ENCODE measurements at places on chromosomes 6 and 20. TPM values are rescaled to one million over a fixed set of nuclear protein-coding genes. Genes with fewer than 3 reads are reported as not detected.

CTSZ gene
- polyA plus RNA-seq = 5.8 TPM

AVP gene
- polyA plus RNA-seq = not detected

GRCh38 chr6:157260735-157261410 lies 62.4 kb downstream of the TMEM242 start:
- no peak for DNase-seq

DNA sequence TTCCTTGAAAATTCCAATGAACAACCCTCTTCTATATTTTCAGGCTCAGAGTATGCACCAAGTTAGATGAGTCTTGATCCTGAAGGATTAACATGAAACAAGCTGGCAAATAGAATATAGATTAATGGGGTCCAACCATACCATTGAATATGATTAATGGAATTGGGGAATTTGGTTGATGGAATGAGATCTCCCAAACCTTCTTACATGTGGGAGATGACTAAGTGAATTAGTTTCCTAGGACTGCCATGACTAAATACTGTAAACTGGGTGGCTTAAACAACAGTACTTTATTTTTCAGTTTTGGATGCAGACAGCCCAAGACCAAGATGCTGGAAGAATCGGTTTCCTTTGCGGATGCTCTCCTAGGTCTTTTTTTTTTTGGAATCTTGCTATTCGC lies 347.0 kb downstream of the QKI start:
- DNase-seq = no peak

DNA sequence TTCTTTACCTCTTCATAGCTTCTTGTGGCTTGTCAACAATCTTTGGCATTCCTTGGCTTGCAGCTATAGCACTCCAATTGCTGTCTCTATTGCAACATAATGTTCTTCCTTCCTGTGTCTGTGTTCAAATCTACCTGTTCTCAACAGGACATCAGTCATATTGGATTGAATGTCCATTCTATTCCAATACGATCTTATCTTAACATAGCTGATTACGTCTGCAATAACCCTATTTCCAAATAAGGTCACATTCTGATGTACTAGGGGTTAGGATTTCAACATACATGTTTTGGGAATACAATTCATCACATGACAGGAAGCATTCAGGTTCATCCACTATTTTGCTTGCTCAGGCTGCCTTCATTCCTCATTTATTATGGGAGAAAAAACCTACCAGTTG lies 684.4 kb upstream of the CITED2 start:
- no peak for DNase-seq

PSORS1C2 gene
- polyA plus RNA-seq = not detected

SSTR4 gene
- not detected for polyA plus RNA-seq

DNA sequence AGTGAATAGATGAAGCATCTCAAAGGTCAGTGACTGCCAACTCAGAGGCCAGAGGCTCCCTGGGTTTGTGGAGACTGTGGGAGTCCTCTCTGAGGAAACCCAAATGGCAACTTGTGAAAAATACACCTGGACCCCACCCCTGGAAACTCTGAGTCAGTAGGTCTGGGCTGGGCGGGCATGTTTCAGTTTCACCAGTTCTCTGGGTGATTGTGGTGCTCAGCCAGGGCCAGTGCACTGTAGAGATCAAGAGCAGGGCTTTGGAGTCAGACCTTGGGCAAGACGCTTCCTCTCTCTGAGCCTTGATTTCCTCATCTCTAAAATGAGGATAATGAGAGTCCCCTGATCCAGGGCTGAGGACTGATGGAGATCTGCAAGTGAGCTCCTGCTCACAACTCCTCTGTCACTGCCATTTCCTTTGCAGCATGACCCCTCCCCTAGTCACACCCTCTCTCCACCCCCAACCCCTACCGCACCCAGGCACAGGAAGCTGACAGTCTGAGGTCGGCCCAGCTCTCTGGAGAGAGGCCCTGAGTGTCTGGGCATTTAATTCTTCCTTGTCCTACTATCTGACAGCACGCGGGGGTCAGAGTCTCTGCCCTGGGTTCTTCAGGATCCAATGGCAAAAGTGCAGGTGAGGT lies 5.1 kb downstream of the DEF6 start:
- DNase-seq = peak; percentile 88

GRCh38 chr6:43887340-43887858 lies 117.4 kb downstream of the VEGFA start:
- no peak for DNase-seq

DNA sequence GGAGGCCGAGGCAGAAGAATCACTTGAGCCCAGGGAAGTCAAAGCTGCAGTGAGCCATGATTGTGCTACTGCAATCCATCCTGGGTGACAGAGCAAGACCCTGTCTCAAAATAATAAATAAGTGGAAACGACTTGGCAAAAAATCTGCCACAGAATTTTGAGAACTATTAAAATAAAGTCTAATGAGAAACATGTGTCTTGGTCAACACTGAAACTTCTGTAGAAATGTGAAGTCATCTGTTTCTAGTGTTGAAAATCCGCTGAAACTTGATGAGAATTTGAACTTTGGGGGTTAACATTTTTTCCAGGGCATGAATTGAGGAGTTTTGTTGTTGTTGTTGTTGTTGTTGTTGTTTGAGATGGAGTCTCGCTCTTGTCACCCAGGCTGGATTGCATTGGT lies 29.0 kb upstream of the BCLAF1 start:
- no peak for DNase-seq

GRCh38 chr6:20868397-20869096 lies 334.3 kb downstream of the CDKAL1 start:
- no peak for DNase-seq

- no peak for DNase-seq
Observed at GRCh38 chr6:71474942-71475341, 186.3 kb downstream of the OGFRL1 start.

PACRG gene
- not detected for polyA plus RNA-seq

SLA2 gene
- polyA plus RNA-seq = 24.1 TPM

DNA sequence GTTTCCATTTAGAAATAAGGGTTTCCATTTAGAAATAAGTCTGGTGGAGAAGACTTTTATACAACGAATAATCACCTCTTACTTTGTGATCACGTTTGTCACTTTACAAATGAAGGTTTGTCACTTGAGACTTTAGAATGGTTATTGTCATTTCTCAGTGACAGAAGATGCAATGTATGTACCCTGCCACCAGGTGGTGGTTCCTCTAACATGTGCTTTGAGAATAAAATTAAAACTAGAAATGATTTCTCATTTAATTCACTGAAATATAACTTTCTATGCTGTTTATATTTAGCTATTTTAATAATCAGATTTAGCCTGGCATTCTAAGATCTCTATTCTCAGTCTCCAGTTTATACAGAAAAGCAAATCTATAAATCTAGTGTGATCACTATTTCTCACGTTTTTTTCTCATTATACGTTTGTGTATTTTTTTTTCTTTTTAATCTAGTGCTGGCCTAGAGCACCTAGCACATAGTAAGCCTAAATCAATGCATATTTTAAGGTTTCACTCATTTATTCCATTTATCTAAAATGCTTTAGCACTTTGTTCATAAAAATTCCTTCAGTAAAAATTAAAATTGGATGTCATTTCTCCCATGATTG lies 57.4 kb upstream of the TFAP2D start:
- DNase-seq = no peak

DNA sequence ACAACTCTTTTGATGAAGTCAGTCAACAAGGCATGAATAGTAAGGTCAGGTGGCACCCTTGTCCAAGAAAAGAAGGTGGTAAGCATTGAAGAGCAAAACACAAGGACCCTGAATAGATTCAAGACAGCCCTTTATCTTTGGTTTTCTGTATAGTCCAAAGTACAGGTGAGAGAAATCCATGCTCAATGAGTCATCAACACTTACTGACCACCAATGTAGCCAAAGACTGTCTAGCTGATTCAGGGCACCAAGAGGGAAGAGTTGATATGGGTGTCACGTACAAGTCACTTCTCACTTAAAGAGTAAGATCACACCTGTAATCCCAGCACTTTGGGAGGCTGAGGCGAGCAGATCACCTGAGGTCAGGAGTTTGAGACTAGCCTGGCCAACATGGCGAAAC lies 528.3 kb downstream of the CD83 start:
- no peak for DNase-seq

LINC00237 gene
- polyA plus RNA-seq = 0.28 TPM

DNA sequence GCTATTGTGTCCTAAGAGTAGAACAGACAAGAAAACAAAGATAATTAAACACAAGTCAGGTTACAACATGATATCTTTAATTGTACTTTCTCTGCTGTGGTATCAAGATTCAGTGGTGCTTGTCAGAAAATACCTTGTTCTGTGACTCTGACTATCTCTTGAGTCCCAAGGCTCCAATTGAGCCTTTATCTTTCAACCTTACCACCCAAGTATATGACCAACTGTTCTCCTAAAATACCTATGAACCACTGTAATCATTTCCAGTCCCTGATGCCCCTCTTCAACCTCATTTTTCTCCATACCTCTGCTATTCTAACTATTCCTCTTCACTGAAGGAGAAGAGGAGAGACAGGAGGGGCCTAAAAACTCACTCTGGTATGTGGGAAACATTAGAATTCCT lies 66.9 kb upstream of the TPD52L1 start:
- DNase-seq = no peak

DNA sequence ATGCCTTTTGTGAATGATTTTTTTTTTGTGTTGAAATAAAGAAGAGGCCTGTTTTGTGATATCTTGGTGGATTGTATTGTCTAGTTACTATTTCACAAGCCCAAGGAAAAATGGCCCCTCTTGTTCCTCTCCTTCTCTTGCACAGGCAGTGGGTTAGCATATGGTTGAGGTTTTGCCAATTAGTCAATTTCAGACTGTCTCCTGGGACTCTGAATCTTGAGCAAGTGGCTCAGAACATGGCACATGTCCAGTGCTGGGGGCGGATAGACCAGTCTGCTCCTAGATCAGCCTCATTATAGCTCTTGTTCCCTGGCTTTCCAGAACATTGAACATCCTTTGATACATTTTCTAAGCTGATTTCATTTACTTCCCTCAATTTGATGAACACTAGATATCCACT lies 589.2 kb downstream of the PHF3 start:
- no peak for DNase-seq

DNA sequence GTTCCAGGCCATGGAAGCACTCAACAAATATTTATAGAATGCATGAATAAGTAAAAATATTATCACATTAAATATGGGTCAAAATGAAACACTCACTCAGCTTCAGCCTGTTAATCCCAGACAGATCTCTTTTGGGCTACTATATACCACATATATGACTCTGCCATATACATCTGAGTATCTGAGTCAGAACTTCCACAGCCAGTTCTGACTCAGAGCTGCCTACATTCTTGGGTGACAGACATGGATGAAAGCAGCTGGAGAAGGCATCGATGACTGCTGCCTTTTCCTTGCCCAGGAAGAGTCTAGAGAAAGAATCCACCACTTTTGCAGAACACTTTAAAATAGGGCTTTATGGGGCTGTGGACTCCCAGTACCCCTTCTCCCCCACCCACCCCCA lies 11.5 kb upstream of the PDYN start:
- no peak for DNase-seq

GRCh38 chr6:100138346-100139022 lies 144.5 kb upstream of the MCHR2 start:
- no peak for DNase-seq

GRCh38 chr6:136524339-136524935 lies 25.8 kb downstream of the MAP7 start:
- no peak for DNase-seq

DNA sequence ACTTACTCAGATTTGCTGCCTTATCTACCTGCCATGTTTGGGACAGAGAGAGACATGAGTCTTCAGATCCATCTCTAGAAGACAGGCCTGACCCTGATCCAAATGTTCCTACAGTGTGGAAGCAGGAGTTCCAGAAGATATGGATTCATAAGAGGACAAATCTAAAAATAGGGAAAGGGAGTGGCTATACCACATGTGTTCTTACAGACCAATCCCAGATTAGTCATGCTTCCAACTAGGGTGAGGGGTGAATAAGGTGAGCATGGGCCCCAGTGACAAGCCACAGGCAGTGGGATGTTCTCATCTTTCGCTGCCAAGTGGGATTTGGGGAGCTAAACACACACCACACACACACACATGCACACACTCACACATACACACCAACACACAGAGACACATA lies 670.7 kb upstream of the CITED2 start:
- DNase-seq = no peak

HLA-DRB1 gene
- 268 TPM for polyA plus RNA-seq

DNA sequence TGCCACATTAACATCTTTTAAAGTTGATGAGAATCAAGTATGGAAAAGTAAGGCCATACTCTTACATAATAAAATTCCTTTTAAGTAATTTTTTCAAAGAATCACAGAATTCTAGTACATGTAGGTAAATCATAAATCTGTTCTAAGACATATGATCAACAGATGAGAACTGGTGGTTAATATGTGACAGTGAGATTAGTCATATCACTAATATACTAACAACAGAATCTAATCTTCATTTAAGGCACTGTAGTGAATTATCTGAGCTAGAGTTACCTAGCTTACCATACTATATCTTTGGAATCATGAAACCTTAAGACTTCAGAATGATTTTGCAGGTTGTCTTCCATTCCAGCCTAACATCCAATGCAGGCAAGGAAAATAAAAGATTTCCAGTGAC lies 11.6 kb downstream of the PLN start:
- DNase-seq = no peak

GRCh38 chr6:129212081-129212480 lies 329.1 kb downstream of the LAMA2 start:
- DNase-seq = no peak

GRCh38 chr20:57170343-57170742 lies 96.1 kb downstream of the BMP7 start:
- no peak for DNase-seq

- DNase-seq = no peak
Observed at GRCh38 chr20:62592506-62593177, 49.7 kb upstream of the SLCO4A1 start.

PPP1R11 gene
- polyA plus RNA-seq = 98.8 TPM

- no peak for DNase-seq
Observed at GRCh38 chr6:105974986-105975385, 111.2 kb upstream of the PRDM1 start.

DNA sequence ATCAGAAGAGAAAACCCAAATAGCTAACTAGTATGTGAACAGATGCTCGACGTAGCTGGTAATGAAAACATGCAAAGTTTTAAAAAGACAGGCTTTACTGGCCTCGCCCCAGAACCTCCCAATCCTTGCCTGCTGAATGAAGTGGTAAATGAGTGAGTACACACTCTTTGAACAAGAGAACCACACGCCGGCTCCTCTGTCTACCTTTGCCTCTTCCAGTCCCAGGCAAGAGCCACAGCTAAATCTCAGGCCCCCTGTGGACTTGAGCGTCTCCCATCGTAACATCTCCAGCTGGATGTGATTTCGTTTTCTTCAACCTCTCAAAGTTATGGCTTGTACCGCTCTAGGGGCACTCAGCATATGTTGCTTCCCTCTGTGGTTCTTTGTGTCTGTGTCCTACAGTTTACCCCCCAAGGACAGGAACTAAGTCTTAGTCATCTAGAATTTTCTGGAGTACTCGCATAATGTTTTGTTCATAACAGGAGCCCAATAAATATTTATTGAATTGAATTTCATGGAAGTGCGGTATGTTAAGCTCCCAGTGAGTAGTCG lies 153.2 kb upstream of the TAB2 start:
- no peak for DNase-seq

PTCRA gene
- 0.62 TPM for polyA plus RNA-seq
